ENCODE measurements at places on chromosomes 1 and 21.
A peak's percentile ranks its signal among the peaks of the same experiment; 100 is the strongest.

DNA sequence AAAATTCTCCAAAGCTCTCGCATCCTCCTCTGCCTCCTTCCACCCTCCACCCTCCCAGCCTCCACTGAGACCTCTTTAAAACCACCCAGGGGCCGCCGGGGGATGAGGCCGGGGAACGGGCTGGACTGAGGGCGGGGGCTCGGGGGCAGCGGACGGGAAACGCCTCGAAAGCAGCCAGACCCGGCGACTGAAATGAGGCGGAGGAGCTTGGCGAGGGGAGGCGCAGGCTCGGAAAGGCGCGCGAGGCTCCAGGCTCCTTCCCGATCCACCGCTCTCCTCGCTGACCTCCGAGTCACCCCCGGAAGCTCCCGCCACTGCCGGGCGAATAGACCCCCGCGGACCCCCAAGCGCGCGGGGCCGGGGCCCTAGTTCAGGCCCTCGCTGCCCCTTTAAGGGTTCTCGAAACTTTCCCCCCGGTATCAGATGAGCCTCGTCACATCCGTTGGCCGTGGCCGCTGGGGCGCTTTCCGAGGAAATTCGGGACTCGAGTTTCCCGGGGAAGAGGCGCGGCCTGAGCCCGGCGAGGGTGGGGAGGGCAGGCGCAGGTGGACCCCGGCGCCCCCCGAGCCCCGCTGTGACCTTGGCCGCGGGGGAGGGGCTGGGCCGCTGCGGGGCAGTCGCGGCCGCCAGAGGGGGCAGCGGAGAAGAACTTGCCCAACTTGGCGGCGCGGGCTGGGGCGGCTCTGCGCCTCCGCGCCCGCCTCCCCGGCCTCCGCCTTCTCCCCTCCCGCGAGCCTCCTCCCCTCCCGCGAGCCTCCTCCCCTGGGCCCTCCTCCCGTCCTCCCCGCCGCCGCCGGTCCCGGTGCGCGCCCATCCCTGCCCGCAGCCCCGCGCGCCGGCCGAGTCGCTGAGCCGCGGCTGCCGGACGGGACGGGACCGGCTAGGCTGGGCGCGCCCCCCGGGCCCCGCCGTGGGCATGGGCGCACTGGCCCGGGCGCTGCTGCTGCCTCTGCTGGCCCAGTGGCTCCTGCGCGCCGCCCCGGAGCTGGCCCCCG, at the start of gene BACE2:
Gene BACE2 (plus strand): TSS at position 813 of the 995 bp plus-strand sequence. CDS start 104 bp downstream, at position 917.
- H3K4me3 ChIP-seq = no peak within 1 kb of the TSS
- H3K36me3 ChIP-seq = no peaks in the 10 kb centered on the region
- H3K27me3 ChIP-seq = no peaks in the 10 kb centered on the region
- no peak for DNase-seq

DNA sequence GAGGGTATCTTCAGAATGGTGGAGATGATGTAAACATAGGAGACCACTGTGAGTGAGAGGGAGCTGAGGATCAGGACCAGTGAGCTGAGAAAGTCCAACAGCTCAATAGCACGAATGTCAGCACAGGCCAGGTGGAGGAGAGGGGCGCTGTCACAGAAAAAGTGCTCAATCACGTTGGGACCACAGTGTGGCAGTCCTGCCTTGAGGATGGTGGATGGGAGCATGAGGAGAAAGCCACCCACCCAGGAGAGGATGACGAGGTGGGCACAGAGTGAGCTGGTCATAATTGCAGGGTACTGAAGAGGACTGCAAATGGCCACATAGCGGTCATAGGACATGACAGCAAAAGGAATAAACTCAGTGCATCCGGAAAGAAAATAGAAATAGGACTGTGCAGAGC, 8.1 kb downstream of the OR11L1 start:
- no peaks in the 10 kb centered on the region for H3K27me3 ChIP-seq
- H3K36me3 ChIP-seq = no peaks in the 10 kb centered on the region
- no peak overlapping the region for H3K4me3 ChIP-seq

DNA sequence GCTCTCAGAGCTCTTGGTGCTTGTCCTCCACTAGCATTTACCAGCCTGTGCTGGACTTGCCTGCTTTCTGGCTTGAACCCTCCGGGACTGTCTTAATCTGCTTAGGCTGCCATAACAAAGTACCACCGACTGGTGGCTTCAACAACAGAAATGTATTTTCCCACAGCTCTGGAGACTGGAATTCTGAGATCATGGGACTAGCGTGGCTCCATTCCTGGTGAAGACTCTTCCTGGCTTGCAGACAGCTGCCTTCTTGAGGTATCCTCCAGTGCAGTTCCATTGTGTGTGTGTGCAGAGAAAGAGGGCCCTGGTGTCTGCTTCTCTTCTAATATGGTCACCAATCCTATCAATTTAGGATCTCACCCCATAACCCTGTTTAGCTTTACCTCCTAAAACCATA, 22.0 kb upstream of the RCAN1 start:
- H3K4me1 ChIP-seq = peaks cover 11% of the 10 kb centered on the region
- H3K4me3 ChIP-seq = no peak overlapping the region
- H3K27ac ChIP-seq = no peak overlapping the region
- 0 out of 2 replicates have a peak, but pooled peaks cover 2% of the 10 kb centered on the region for H3K27me3 ChIP-seq
- DNase-seq = no peak

DNA sequence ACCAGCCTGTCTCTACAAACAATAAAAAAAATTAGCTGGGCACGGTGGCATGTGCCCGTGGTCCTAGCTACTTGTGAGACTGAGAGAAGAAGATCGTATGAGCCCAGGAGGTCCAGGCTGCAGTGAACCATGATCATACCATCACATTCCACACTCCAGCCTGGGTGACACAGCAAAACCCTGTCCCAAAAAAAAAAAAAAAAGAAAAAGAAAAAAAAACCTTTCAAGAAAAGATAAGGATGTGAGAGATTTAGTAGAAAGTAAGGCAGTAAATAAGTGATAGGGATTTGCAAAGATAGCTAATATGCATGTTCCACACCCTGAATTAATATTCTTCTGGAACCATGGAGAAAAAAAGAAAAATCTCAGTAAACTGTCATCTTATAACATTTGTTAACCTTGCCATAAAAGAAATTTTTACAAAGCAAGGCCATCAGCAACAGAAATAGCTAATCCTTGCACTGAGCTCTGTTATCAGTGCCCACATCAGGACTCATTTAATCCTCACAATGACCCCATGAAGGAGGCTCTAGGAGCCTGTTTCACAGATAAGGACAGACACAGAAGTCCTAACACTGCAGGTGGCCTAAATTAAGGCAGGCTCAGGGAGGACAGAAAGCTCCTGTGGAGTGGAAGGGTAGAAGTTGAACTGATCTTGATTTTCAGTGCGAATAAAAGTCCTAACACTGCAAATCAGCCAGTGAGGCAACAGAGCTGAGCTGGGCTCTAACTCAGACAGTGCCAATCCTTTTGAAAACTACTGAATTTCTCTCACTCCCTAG, 7.6 kb downstream of the GNB1 start:
- peaks cover 10% of the 10 kb centered on the region for H3K36me3 ChIP-seq
- no peak overlapping the region for H3K27ac ChIP-seq
- no peak overlapping the region for H3K4me3 ChIP-seq
- H3K27me3 ChIP-seq = no peaks in the 10 kb centered on the region
- H3K4me1 ChIP-seq = peaks cover 15% of the 10 kb centered on the region

- no peak overlapping the region for H3K27ac ChIP-seq
- no peaks in the 10 kb centered on the region for H3K4me1 ChIP-seq
- DNase-seq = no peak
- H3K27me3 ChIP-seq = no peaks in the 10 kb centered on the region
- H3K36me3 ChIP-seq = no peaks in the 10 kb centered on the region
- H3K4me3 ChIP-seq = no peak overlapping the region
These were observed 97.4 kb downstream of the PRDM2 start for GRCh38 chr1:13797397-13797796.

DNA sequence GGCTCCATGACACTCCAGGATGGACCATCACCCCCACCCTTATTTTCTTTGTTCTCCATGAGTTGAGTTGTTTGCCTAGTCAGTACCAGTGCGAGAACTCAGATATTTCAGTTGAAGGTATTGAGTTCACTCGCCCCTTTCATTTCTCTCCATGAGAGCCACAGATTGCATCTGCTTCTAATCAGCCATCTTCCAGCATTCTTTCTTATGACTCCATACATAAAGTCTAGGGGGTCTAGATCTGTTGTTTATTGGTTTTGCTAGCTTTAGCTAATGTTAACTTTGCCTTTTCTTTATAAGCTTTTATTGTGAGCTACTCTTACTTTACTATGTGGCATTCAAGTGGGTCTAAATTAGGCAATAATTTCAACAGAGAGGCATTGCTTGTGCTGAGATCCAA, 71.6 kb upstream of the PDC start:
- no peaks in the 10 kb centered on the region for H3K27me3 ChIP-seq
- no peak overlapping the region for H3K4me3 ChIP-seq
- H3K4me1 ChIP-seq = no peaks in the 10 kb centered on the region

DNA sequence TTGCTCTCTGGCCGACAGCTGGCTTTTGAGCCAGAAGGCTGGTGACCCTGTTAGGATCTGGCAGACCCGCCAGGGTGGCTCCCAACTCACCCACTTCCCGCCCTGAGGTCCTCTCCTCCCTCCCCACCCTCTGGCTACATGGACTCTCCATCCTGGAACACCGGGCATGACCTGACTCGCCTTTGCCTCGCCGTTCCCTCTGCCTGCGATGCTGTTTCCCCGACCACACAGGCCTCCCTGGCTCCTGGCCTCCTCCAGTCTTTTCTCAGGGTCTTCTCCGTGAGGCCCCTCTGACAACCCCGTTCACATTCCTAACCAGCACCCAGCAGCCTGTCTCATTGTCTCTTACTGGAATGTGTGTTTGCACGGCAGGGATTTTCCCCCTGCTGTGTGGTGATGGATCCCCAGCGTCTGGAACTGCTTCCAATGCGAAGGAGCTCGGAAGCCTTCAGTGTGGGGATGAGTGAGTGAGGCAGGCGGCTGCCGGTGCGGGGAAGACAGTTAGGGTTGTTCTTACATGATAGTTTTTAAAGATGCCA, 46.0 kb upstream of the POFUT2 start:
- H3K27ac ChIP-seq = no peak overlapping the region
- H3K4me1 ChIP-seq = no peaks in the 10 kb centered on the region
- no peak overlapping the region for H3K4me3 ChIP-seq
- DNase-seq = no peak

DNA sequence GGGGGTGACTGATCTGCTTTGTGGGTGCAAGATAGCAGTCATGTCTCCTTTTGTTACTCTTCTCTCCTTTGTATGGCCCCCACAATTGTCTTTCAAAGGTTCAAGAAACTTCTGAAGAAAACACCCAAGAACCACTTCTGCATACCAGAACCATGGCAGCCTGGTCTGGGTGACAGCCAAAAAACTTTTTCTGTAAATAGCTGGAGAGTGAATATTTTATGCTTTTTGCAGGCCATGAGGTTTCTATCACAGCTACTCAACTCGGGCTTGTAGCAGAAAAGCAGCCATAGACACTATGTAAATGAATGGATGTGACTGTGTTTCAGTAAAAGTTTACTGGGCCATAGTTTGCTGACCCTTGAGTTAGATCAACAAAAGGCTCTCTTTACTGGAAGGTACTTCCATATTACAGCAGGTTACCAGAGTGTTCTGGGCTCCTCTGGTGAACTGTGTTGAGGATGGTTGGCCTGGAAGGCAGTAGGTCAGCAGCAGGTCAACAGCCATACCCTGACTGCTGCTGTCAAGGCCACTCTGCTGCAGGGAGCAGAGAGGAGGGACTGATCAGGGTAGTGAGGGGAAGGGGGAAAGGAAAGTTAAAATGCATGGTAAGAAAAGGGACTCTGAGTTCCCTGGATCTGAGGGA, 116.4 kb downstream of the GDAP2 start:
- no peak overlapping the region for H3K27ac ChIP-seq
- H3K4me1 ChIP-seq = no peaks in the 10 kb centered on the region
- no peak overlapping the region for H3K4me3 ChIP-seq
- H3K36me3 ChIP-seq = no peaks in the 10 kb centered on the region
- no peak for DNase-seq

GRCh38 chr21:44392916-44393315, 39.5 kb downstream of the TRPM2 start:
- no peak overlapping the region for H3K27ac ChIP-seq
- DNase-seq = peak; percentile 2
- no peak overlapping the region for H3K4me3 ChIP-seq
- H3K36me3 ChIP-seq = no peaks in the 10 kb centered on the region
- no peaks in the 10 kb centered on the region for H3K27me3 ChIP-seq

GRCh38 chr1:202244841-202245261, 51.3 kb downstream of the LGR6 start:
- H3K27me3 ChIP-seq = no peaks in the 10 kb centered on the region
- no peak for DNase-seq
- no peak overlapping the region for H3K27ac ChIP-seq
- no peaks in the 10 kb centered on the region for H3K36me3 ChIP-seq
- peaks cover 3% of the 10 kb centered on the region for H3K4me1 ChIP-seq

GRCh38 chr1:201077736-201078135, 34.5 kb downstream of the CACNA1S start:
- H3K27me3 ChIP-seq = no peaks in the 10 kb centered on the region
- H3K36me3 ChIP-seq = no peaks in the 10 kb centered on the region
- no peak overlapping the region for H3K4me3 ChIP-seq
- no peak overlapping the region for H3K27ac ChIP-seq
- DNase-seq = no peak

GRCh38 chr1:116956378-116956777, 45.2 kb upstream of the CD101 start:
- no peaks in the 10 kb centered on the region for H3K27me3 ChIP-seq
- H3K27ac ChIP-seq = no peak overlapping the region
- H3K4me1 ChIP-seq = no peaks in the 10 kb centered on the region
- no peaks in the 10 kb centered on the region for H3K36me3 ChIP-seq

DNA sequence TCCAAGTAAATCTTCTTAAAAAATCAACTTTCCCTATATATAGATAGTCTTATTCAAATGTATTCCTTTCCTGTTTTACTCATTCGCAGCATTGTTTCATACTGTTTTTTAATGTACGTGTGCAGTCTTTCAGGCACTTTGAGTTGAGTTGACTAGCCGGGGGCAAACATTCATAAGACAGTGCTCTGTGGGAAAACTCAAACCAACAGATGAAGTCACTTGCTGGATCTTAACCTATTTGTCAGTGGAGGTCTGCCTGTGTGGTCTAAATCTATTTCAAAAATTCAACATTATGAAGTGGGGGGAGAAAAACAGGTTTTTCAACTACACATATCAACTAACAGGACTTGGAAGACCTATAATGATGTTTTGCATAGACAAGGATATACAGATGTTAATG, 6.2 kb downstream of the HSD11B1 start:
- no peaks in the 10 kb centered on the region for H3K27me3 ChIP-seq
- no peaks in the 10 kb centered on the region for H3K4me1 ChIP-seq
- H3K27ac ChIP-seq = no peak overlapping the region
- no peaks in the 10 kb centered on the region for H3K36me3 ChIP-seq
- DNase-seq = no peak

- H3K36me3 ChIP-seq = no peaks in the 10 kb centered on the region
- no peak overlapping the region for H3K27ac ChIP-seq
- DNase-seq = no peak
These were observed 12.9 kb downstream of the KIAA2013 start for GRCh38 chr1:11913291-11913690.
